ENCODE measurements at places on chromosomes 2 and 18.

GRCh38 chr18:54740136-54740846, 88.0 kb upstream of the RAB27B start:
- DNase-seq = no peak

- no peak for DNase-seq
These were observed 42.4 kb downstream of the ADI1 start for GRCh38 chr2:3476985-3477327.

GRCh38 chr2:167817422-167817821, 430.0 kb downstream of the STK39 start:
- no peak for DNase-seq

GRCh38 chr2:64212346-64212745, 68.1 kb upstream of the PELI1 start:
- no peak for DNase-seq

DNA sequence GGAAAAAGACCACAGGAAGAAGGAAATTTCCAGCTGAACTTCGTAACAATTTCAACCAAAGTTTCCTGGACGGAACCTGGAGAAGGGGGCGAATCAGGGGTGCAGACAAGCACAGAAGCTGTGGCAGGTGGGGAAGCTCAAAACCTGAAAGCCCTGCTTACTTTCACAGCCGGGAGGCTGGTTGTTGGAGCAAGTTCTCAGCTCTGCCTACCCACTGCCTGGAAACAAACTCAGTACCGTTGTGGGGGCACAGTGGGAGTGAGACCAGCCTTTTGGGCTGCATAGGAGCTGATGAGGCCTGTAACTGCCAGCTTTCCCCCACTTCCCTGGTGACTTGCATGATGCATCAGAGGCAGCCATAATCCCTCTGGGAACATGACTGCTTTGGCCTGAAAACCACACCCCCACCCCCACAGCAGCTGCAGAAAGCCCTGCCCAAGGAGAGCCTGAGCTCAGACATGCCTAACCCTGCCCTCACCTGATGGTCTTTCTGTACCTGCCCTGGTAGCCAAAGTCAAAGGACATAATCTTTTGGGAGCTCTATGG, 207.0 kb upstream of the VWC2L start:
- DNase-seq = no peak

DNA sequence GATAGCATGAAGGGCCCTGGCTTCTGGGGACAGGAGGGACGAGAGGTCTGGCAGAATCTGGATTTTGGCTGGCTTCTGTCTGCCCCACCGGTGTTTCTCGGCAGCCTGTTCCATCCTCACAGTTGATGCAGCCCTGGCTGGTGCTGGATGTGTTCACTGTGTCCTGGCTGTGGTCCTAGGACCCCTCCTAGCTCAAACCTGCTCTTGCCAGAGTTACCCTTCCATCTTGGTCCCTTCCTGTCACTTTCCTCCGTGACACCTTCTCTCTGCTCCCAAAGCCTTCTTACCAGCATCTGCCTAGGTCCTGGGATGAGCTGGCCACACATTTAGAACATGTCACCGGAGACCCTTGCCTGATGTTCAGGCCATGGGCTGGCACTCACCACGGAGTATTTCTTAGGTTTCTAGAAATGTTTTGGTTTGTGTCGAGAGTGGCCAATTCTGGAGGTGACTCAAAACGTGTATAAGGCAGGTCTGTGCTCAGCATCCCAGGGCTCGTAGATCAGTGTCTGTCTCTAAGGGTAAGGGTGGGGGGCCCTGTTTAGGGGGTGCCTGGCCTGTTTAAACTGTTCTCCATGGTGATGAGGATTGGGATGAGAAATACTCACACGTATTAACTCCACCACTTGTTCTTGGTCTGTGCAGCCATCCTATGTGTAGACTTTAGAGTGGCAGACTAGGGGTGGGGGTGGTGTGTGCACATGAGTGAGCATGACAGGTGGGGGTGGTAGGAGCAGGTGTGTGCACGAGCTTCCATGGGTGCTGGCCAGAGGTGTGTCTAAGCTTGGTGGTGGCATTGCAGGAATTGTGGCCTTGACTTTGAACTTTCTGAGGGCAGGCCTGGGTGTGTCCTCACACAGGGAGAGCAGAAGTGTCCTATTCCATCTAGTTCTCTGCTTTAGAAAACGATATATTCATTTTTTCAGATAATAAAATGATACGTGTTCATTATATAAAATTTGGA, 162.7 kb downstream of the DYSF start:
- DNase-seq = no peak

- DNase-seq = no peak
These were observed 324.8 kb downstream of the ALK start for GRCh38 chr2:29596584-29596983.

GRCh38 chr2:8418721-8419120, 263.1 kb upstream of the ID2 start:
- DNase-seq = peak; percentile 81

GRCh38 chr2:164458792-164459191, 162.5 kb downstream of the GRB14 start:
- DNase-seq = no peak

GRCh38 chr2:220745682-220746081, 826.4 kb downstream of the EPHA4 start:
- DNase-seq = no peak

DNA sequence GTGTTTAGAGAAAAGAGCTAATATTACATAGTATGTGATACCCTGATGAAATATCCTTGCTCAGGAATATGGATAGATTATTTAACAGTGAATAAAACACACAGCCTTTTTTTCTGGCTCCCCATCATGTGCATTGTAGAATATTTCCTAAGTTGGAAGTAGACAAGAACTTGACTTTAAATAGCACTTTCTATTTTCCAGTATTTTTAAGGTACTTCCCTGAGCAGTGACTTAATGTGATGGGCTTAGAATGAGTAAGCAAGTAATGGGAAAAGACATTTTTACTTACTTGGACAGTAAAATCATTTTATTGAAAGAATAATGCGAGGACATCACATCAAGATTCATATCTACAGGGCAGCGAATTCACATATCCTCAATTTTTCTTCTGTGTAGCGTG, 176.7 kb upstream of the SLC8A1 start:
- DNase-seq = no peak

GRCh38 chr2:217223222-217223930, 363.5 kb upstream of the TNP1 start:
- DNase-seq = peak; percentile 85

- DNase-seq = no peak
These were observed 903 bp downstream of the KCNG3 start for GRCh38 chr2:42492691-42493467.

DNA sequence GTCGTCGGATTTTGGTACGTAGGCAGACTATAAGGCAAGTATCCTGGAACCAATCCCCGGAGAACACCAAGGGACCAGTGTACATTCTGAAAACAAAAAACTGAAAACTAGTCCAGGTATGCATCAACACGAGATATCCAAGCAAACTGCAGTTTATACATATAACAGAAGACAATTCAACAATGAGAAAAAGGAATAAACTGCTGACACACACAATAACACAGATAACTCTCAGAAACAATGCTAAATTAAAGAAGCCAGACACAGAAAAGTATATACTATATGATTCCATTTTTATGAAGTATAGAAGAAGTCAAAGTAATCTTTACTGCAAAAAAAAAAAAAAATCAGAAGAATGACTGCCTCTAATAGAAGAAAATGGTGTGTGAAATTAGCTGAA, 5.9 kb downstream of the ROCK2 start:
- no peak for DNase-seq

DNA sequence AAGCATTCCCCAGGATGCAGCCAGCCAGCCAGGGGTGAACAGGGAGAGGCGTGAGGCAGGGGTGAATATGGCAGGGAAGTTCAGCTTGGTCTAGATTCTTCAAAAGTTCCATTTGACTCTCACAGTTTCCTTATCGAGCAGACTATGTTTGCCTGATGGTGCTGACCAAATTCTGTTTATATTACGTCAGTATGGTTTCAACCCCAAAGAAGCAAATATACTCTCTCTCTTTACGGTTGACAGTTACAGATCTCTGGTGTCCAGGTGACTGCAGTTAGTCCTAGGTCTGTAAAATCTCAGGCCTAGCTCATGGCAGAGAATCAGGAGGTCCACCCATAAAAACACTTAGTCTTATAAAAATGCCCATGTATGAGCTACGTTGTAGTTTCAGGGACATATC, 38.3 kb upstream of the DNMT3A start:
- DNase-seq = no peak

DNA sequence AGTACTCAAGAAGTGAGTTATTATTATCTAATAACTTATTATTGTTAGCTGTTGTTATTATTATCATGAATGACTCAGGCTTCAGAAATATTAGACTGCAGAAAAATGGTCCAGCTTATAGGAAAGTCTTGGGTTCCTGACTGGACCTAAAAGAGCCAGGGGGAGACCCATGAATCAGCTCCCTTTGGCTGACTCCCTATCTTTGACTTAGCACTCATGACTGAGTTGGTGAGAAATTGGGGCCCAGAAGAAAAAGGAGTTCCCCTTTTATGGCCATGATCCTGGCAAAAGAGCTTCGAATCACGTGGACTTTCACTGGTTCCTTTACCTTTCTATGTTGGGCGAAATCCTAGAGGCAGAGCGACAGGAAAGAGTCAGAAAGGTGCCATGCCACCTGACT, 145.8 kb downstream of the MYO3B start:
- no peak for DNase-seq

Measured in AG04449 (cell line).